ENCODE measurements at places on chromosomes 12 and 14.
A peak's percentile ranks its signal among the peaks of the same experiment; 100 is the strongest.

- DNase-seq: no peak
These were observed 49.9 kb upstream of the PLEKHG3 start for GRCh38 chr14:64654246-64654900.

DNA sequence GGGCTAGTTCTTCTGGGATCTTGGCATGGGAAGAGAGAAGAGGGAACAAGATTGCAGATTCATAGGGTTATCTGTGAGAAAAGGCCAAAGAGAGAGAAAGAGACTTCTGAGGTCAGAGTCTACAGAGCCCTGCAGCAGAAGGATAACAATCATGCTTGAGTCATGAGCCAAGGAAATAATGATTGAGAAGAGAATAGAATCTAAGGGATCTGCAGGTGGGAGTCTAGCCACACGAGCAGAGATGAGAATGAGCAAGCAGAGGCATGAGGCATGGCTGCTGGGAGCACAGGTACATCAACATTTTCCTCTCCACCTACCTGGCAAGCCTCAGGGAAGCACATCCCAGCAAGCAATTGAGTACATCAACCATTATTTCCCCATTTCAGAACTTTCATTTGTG lies 303.7 kb downstream of the LRIG3 start:
- DNase-seq: no peak

- DNase-seq: no peak
These were observed 8.4 kb downstream of the KRT3 start for GRCh38 chr12:52787324-52788191.

DNA sequence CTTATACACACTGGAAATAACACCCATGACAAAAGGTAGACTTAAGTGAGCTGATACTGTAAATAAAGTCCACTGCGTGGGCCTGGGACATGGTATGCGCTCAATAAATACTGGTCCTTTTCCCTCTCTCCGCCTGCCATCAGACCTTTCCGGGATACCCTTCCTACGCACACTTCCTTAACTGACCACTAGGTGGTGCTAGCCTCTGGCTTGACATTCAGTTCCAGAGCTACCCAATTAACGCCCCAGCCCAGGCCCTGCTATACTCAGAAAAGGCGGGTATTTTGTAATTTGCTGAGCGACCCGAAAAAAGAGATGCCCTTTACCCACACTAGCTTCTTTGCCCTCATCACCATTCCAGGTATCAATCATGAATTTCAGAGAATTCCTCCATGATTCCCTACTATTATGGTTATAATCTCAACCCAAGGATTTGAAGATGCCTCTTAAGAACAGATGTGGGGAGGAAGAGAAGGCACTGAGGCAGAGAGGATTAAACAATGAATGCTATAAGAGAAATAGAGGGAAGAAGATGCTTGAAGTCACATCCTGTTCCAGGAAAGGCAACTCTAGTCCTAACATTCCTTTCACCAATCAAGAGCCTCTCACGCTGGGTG lies 3.9 kb upstream of the LRP1 start:
- DNase-seq: peak; percentile 48

DNA sequence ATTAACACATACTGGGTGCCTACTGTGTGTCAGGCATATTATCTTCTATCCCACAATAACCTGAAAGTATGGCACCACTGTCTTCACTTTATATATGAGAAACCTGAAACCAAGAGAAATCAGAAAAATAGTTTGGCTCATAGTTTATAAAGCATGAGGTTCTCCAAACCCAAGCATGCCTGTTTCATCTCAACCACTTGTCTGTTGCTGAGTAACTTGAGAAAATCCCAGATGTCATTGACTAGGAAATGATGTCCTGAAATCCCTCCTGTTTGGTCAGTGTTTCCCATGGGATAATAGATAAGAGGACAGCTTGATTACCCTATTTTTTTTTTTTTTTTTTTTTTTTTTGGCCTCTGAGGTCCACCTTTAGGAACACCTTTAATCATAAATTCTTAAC lies 2.6 kb upstream of the IFNG-AS1 start:
- no peak for DNase-seq

DNA sequence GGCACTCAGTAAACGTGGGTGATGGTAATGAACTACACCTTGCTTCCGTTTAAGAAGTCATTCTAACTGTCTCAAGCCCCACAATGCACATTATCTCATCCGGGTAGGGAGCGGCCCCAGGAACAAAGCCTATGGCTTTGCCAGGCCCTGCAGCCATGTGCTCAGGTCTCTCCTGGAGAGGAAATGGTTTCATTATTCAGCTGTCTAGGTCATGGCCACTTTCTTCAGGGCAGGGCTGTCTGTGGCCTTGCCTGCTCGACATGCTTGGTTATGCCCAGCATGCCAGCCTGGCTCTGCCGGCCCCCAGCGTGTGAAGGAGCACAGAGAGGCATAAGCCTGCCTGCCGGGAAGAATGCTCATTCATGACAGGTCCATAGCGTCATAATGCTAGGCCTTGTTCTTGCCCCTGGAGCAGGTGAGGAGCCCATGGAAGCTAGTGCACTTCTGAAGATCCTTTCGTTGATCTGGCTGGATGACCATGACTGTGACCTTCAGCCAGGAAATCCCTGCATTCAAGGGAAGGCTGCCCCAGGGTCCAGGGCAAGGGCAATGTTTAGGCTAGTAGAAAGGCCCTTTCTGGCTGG lies 26.3 kb upstream of the FOS start:
- DNase-seq: no peak

DNA sequence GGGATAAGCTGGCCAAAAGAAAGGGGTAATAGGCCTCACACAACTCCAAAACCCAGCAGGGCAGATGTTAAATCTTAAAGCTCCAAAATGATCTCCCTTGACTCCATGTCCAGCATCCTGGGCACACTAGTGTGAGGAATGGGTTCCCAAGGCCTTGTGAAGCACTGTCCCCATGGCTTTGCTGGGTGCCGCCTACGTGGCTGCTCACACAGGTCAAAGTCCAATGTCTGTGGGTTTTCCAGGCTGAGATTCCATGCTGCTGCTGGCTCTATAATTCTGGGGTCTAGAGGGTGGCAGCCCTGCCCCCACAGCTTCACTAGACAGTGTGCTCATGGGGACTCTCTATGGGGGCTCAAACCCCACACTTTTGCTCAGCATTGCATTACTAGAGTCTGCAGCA lies 145.3 kb upstream of the GRIN2B start:
- DNase-seq: no peak

DNA sequence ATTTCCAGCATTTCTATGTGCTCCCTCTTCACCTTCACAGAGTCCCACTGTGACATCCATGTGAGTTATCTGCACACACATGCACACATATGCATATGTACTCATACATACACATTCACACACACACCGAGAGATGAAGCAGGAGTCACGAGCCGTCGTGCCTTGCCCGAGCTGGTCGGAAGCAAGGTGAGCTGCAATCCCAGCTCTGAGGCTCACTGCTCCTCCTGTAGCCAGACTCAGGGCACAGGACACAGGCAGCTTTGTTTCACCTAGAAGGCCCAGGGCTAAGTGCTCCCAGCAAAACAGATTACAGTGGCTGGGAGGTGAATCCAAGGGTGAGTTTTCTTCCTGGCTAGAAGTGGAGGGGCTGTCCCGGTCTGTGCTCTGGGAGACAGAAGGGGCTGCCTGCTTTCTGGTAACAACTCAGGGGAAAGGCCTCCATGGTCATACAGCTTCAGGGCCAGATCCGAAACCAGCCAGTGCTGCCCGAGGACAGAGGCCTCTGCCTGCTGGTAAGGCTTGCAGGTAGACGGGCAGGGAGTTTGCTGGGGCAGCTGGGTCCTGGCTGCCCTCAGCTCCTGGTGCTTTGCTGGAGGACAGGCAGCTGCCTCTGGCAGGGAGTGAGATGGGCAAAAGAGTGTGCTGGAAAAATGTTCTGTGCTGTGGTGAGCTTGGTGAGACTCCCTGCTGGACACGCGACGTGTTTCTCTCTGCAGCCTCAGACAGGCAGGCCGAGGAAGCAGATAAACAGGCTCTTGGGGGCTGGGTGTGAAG lies 123.7 kb downstream of the CRACR2A start:
- no peak for DNase-seq

GRCh38 chr14:93114713-93115068 lies 1.0 kb downstream of the ITPK1 start:
- no peak for DNase-seq

DNA sequence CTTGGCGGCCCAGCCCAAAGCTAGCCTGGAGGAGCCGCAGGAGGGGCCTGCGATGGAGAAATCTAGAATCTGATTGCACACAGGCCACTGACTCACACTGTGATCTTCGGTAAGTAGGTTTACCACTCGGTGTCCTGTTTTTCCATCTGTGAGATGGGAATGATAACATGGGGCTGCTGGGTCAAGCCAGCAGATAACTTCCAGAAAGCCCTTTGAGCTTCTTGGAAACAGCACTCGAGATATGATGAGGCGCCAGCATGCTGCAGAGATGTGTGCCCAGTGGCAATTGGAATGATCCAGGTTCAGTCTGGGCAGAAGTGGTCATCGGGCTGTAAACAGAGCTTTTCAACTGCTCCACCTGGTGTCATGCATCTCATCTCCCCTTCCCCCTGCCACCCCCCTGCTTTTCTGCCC lies 771.3 kb upstream of the TBX3 start:
- no peak for DNase-seq

DNA sequence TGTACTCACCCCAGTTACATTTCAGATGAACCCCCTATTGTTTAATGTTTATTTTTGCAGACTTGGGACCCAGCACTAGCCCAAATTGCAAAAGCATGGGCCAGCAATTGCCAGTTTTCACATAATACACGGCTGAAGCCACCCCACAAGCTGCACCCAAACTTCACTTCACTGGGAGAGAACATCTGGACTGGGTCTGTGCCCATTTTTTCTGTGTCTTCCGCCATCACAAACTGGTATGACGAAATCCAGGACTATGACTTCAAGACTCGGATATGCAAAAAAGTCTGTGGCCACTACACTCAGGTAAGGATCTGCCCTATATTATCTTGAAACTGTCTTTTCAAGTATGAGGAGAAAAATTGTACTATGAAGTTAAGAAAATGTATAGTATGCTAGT lies 1.2 kb downstream of the GLIPR1 start:
- no peak for DNase-seq

DNA sequence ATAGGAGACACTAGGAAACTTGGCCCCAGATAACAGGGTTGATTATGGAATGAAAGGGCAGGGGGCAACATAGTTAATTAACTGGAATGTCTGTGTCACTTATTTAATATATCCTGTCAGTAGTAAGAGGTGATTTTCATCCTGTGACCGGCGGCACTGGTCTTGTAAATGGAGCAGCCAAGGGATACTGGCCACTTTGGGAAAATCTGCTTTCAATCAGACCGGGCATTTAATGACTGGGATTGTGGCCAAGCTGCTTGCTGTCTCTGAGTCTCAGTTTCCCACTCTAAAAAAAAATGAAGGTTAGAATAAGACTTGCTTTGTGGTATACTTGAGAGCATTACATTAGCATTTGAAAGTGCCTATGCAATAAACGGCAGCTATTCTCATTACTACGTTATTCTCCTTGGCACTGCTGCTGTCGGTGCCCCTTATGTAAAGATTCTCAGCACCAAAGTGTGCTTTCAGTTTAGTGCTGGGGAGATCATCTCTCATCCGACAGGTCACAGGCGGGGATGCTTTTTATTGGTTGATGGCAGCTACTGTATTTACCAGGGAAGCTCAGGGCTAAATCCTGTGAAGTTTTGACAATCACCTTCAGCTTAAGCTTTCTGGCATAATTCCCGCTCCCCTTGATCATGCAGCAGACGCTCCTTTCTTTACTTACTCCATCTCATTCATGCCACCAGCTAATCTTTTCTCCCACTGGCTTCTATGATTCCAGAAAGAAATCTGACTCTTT lies 162.1 kb downstream of the ESRRB start:
- no peak for DNase-seq

DNA sequence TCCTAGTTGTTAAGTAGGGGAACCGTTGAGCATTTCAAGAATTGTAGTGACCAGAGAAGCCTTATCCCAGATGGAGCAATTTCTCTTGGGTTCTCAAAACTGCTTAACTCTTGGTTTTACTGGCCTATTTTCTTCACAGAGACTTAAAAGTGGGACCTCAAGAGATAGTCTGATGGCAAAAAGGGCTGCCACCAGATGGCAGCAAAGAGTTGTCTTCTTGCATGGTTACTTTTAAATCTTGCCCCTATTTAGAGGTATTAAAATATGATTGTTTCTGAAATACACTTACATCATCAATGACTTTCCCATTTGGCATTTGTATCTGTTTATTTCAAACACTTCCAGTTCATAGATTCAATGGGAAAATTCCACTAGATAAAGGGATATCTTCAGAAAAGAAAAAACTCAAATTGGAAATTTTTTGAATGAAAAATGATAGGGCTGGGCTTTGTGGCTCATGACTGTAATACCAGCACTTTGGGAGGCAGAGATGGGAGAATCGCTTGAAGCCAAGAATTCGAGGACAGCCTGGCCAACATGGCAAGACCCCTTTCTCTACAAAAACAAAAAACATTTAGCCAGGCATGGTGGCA lies 69.9 kb upstream of the CNTN1 start:
- peak; percentile 3 for DNase-seq

DNA sequence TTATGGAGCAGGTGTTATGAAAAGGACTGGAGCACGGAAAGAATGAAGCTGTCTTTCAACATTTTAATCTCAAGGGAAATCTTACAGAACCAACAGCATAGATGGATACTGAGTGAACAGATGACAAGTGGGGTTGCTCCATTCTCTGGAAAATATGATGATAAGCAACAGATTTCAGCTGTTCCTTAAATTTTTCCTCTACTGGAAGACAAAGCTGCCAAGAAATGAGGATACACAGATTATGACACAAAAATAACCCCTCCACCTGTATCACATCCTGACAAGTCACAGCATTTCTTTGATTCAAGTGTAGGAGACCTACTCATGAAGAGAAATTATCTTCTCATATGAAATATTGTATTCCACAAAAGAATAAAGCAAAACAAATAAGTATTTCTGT lies 13.0 kb upstream of the TMTC2 start:
- DNase-seq: no peak

GRCh38 chr12:122874081-122874480 lies 21.8 kb downstream of the VPS37B start:
- DNase-seq: no peak

DNA sequence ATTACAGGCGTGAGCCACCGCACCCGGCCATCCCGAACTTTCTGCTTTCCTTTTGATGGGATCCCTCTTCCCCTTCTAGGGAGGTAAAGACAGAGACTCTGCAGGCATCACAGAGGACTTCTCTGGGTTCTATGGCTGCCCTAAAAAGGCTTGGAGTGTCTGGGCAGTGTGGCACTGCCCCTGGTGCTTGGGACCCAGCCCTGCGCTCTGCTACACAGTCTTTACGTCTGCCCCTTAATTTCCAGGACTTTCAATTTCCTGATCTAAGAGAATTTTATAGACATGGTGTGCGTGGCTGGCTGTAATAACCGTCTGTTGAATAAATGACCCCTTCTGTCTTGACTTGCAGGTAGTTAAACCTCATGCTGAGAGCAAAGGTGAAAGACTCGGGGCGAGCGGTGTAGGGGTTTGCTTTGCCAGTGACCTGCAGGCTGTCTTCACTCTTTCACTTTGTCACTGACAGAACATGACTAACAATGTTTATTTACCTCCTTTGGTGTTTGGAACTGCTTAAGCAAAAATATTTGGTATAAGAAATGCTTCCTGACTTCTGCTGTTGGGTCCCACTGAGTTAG lies 110.9 kb upstream of the MAP1LC3B2 start:
- DNase-seq: no peak

Measured in CMK (cell line).